ENCODE measurements at places on chromosomes 12 and 14.
A peak's percentile ranks its signal among the peaks of the same experiment; 100 is the strongest.

DNA sequence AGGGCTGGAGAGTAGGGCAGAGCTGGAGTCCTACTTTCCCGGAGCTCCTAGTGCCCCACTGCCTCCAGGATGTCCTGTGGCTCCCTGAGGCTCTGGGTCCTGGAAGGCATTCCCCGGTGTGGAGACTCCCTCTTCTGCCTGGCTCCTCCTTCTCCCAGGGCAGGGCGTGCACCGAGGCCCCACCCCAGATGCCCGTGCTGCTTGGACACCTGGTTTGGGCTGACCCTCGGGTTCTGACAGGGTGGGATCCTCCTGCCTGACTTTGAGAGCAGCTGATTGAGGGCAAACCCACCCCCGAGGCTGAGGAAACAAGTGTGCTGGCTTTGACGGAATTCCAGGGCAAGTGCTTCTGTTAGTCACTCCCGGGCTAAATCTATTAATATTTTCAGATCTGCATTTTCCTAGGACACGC is 15.4 kb downstream of the TEAD4 start:
- DNase-seq: peak; percentile 49

GRCh38 chr14:75518625-75519024 is 3.6 kb upstream of the BATF start:
- DNase-seq: no peak

- no peak for DNase-seq
Measured at GRCh38 chr12:46965880-46966279, 113.5 kb upstream of the PCED1B start.

GRCh38 chr12:53575502-53576249 is 50.5 kb downstream of the ATF7 start:
- DNase-seq: peak; percentile 49

DNA sequence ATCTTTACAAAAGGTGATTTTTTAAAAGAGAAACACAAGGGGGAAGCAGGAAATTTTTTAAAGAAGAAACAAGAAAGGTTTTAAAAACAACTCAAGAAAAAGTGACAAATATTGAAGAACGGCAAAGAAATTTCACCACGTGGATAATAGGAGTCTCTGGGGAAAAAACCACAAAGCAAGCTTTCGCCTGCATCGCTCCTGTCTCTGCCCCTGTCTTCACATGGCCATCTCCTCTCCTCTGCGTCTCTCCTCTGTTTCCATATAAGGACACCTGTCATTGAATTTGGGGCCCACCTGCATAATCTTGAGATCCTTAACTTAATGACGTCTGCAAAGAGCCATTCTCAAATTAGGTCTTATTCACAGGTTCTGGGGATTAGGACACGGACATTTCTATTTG is 175.8 kb downstream of the ETV6 start:
- no peak for DNase-seq

- no peak for DNase-seq
Measured at GRCh38 chr12:26187014-26187798, 8.2 kb upstream of the SSPN start.

GRCh38 chr14:80049055-80049454 is 162.2 kb downstream of the DIO2 start:
- peak; percentile 21 for DNase-seq

GRCh38 chr14:57820581-57820980 is 45.3 kb downstream of the SLC35F4 start:
- no peak for DNase-seq

DNA sequence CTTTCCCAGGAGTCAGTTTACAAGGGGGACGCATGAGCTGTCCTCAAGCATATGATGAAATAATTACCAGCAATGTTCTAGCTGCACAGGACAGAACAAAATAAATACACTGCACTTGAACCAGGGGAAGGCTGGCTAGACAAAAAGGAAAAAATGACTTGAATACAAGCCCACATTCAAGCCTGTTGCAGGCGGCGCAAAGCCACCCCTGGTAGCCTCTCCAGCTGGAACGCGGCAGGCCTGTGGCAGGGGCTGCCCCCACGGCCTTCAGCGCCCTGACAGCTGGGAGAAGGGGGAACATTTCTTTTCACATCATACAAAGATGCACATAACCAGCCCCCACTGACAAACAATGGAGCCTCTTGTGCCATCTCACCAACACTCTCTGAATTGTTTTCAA is 57.1 kb downstream of the TRAFD1 start:
- no peak for DNase-seq

- no peak for DNase-seq
Measured at GRCh38 chr14:61262082-61262481, 19.1 kb downstream of the TMEM30B start.

DNA sequence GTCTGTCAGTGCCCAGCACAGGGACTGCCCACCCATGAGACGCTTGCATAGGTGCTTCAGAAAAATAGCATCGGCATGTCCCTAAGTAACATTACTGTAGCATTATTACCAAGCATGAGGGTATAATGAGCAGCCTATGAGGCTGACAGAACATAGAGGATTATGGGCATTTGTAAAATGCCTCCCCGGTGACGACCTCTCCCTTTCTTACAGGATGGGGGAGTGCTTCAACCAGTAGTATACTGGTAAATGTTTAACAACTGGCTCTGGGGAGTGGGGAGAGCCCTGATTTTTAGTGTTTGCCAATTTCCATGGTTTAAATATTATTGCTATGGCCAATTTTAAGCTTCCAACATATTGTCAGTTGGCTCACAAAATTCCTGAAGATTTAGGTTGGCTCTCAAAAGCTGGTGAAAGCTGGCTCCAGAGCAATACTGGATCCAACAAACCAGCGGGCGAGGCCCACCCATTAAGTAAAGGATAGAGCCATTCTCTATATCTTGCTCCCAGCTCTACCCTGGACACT is 104.5 kb downstream of the ETNK1 start:
- DNase-seq: no peak

- no peak for DNase-seq
Measured at GRCh38 chr12:47888153-47888819, 16.5 kb downstream of the VDR start.

DNA sequence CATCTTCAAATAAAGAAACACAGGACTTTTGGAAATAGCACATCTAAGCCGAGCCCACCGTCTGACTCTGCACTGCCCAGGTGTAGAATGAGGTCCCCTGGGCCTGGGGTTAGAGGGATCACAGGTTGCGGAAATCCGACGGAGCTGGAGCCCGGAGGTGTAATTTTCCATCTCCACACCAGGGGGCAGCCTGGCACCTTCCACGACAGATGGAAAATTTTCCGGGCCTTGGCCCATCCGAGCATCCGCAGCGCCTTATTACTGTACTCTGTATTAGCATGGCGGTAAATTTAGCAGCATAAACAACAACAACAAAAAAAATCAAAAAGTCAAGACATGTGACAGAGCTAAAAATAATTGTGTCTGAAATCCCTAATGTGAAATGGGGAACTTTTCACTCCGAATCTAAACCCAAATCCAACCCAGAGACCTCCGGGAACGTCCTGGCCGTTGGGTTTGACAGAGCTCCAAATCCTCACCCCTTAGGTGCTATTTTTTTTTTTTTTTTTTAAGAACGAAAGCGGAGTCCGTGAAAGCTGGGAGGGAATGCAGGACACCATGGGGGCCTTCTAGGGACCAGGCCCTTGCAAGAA is 93.9 kb downstream of the KSR2 start:
- peak; percentile 59 for DNase-seq
